ENCODE measurements at places on chromosomes 3 and 15.

GRCh38 chr15:77309392-77309791 is 110.5 kb downstream of the PEAK1 start:
- no peak for DNase-seq

DNA sequence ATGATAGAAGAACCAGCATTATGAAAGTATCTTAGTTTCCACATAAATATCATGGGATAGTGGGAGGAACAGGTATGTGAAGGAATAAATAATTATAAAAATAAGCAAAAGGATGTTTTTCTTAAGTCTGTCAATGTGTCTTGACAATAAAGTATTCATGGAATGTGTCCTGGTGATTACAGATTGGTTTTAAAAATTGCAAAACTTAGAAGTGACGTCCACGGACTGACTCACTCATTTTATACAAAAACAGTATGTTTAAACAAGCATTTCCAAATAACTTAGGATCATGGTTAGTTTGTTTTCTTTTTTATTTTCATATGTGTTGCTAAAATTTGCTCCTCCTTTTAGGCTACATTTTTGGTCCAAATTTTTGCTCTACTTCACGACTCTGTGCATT is 687.0 kb upstream of the NECTIN3 start:
- no peak for DNase-seq

- no peak for DNase-seq
These were observed 72.7 kb upstream of the SLC4A7 start for GRCh38 chr3:27556887-27557286.

DNA sequence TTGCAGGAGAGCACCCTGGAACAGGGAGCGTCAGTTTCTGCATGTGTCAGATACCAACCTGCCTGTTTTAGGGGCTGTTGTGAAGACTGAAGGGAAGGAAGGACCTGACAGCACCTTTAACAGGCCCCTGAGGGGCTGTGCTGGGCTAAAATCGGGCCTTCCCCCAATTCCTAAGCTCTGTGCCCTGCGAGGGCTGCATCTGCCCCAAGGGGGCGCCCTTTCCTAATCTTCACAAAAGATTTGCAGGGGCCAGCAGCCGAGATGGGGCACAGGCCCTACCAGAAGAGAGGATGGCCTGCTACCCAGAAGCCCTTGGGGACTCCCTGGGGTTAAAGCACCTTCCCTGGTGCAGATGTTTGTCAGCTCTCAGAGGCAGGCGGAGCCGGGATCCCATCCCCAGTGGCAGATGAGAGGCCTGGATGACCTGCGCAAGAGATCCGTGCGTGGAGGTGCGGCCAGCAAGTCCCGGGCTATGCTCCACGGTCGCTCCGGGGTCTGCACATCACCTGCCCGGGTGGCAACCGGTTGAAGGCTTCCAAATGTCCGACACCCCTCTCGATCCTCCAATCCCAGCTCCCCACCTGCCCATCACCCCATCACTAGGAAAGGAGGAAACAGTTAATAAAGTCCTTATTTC is 53.6 kb downstream of the RHCG start:
- no peak for DNase-seq

- no peak for DNase-seq
These were observed 32.7 kb downstream of the CADM2 start for GRCh38 chr3:84991422-84991900.

DNA sequence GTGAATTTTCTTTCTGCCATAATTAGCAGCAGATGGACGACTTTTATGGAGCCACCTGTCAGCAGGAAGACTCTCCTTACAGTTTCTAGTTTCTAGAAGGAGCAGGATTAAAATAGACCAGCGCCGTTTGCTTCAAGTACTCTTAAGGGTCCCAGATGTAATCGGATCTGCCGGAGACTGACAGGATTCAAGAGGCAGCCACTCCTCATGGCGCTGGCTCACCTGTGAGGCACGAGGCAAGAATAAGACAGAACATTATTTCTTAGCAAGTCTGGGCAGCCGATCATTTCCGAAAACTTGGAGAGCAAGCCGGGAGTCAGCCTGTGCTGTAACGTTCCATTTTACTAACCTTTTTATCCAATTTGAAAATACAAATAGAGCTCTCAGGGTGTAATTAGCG is 410.4 kb upstream of the RORA start:
- DNase-seq, result peak; percentile 36

GRCh38 chr3:181771120-181771519 is 59.4 kb downstream of the SOX2 start:
- DNase-seq, result no peak

GRCh38 chr3:172577987-172578570 is 54.8 kb upstream of the TNFSF10 start:
- no peak for DNase-seq

DNA sequence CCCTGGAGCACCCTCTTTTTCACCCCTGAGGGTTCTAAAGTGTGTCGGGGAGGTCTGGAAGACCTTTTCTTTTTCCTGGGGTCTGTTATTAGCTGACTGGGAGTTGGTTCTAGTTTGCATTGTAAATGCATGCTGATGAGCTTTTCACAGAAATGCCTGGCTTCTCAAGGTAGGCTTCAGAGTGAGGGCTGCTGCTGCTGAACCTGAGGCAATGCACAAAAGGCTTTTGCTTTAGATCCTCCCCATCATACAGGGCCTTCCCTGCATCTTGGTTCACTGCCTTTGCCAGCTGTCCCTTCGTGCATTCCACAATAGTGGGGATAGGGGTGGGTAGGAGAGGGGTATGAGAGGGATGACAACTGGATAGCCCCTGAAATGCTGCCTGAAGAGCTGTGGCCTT is 46.6 kb downstream of the FAH start:
- DNase-seq, result no peak

DNA sequence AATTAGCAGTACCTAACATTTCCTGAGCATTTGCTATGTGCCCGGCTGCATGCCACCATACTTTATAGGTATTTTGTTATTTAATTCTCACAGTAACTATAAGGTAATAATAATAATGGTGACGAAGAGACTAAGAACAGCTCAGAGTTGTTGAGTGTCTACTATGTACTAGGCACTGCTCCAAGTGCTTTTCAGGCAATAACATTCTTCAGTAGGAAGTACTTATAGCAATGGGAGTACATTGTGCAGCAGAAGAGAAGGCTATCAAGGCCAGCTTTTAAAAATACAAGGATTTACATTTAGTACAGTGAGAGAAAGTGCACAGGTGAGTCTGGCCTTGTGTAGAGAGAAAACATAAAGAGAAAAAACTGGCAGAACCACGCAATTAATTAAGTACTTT is 647.4 kb downstream of the FHIT start:
- no peak for DNase-seq

DNA sequence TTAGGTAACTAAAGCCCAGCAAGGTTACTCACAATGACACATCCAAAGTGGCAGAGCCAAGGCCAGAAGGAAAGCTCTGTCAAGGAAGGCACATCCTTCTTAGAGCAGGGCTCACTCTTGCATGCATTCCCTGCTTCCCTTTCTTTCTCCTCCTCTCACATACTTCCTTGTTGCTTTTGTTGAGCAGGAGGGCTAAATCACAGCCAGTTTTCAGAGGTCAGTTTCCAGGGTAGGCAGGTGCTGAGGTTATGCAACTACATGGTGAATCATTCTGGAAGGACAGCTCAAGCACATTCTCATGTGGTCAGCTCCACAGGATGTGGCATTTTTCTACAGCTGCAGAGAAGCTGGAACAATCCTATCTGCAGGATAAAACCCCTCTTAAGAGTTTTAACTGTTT is 275.6 kb downstream of the ZNF621 start:
- DNase-seq, result peak; percentile 29

Data from muscle of back (tissue), 13 donors.